ENCODE measurements at places on chromosomes 6 and 20.

DNA sequence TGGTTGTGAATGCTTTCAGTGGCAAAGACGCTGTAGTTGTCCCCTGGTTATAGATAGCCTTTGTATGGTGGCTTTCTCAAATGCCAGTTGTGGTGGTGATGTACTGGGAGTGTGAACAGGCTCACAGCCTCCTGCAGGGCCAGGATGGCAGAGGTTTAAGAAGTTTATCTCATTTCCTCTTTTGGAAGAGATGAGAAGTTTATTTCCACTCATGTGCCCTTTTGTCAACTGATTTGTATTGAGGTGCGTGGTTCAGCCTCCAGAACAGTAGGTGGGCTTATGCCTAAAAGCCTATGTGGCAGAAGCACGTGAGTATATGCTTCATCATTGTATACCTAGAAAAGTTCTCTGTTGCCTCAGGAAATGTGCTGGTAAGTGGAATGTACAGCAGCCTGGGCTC lies 13.7 kb upstream of the ZFP57 start:
- DNase-seq = no peak

DNA sequence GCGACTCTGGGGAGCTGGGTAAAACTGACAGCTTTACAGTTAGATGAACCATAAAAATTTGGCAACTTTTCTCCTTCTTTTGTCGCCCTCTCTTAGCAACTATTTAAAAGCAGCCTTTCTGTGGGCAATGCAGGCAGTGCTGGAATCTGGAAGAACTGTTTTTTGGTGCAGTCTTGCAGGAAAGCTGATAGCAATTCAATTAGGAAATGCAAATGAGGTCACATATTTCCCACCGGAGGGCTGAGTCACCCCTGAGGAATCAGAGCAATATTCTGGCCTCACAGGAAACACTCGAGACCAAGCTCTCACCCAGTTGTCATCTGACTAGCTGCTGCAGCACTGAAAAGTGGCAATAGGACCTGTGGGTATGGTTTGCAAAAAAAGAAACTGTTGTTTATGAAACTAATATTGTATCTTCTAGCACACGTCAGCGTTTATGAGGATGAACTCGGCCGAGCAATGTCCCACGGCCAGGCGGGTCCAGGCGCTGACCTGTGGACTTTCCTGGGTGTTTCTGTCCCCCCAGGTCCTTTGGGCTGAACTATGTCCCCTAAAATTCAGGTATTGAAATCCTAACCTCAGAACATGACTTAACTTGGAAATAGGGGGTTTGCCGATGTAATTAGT lies 312.3 kb downstream of the TAF4 start:
- DNase-seq = no peak

DNA sequence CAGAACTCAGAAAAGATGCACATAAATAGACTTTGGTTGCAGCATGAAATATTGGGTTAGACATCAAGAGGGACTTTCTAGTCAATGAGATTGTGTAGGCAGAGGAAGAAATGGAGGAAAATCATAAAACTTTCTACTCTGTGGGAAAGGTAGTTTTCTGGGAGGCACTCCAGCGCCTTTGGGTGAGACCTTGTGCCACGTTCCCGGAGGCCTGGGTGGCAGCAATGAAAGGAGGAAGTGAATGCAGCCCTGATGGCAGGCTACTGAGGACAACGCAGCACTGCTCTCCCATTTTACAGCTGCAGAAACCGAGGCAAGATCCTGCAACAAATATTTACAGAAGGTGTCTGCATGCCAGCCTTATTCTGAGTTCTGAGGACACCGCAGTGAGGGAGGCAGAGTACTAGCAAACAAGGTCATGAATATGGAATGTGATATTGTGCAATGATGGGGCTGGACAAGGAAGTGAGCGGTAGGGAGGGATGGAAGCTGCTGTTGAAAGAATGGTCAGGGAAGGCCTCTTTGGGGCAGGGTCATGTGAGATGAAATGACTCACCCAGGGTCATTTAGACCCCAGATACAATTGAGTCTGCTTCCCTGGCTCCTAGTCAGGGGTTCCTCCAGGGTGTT lies 159.1 kb downstream of the TFAP2C start:
- DNase-seq = no peak

GRCh38 chr20:22223236-22223635 lies 361.1 kb downstream of the FOXA2 start:
- DNase-seq = no peak

- no peak for DNase-seq
Observed at GRCh38 chr6:85775883-85776282, 133.2 kb upstream of the SYNCRIP start.

GRCh38 chr6:36125575-36125974 lies 4.7 kb upstream of the MAPK13 start:
- DNase-seq = no peak

GRCh38 chr20:31595654-31596411 lies 9.3 kb upstream of the ID1 start:
- no peak for DNase-seq

- no peak for DNase-seq
Observed at GRCh38 chr6:43089874-43090558, 13.9 kb downstream of the PTK7 start.

DNA sequence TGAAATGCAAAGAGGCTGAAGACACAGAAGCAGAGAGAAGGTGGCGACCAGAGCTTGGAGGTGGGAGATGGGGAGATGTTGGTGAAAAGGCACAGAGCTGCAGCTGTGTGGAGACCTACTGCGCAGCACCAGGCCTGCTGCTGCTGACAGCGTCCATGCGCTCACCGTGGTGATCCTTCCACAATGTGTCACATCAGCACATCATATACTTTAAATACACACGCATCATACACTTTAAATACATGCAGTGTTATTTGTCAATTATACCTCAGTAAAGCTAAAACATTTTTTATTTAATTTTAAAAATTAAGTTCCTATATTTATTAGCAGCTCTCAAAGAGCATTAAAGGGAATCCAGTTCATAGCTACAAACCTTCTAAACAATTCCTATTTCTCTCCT lies 200.9 kb downstream of the TTLL2 start:
- DNase-seq = no peak

GRCh38 chr20:7272512-7272911 lies 505.0 kb downstream of the BMP2 start:
- no peak for DNase-seq

DNA sequence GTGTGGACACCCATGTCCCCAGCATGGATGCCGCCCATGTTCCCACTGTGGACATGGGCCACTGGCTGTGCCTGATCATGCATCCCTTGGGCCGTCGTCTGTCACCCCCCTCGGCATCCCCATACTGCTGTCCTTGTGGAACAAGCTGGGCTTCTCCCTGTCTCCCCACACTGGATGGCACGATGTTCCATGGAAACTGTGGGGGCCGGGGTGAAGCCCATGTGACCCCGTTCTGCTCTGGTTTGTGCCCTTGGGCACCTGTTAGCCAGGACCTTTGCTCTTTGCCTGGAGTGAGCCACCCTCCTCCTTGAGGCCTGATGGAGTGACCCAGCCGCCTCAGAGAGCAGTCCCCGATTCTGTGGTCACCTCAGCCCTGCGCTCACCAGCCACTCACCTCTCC lies 7.6 kb upstream of the FRMD1 start:
- DNase-seq = no peak

GRCh38 chr6:111597291-111598086 lies 8.2 kb downstream of the TRAF3IP2 start:
- no peak for DNase-seq

DNA sequence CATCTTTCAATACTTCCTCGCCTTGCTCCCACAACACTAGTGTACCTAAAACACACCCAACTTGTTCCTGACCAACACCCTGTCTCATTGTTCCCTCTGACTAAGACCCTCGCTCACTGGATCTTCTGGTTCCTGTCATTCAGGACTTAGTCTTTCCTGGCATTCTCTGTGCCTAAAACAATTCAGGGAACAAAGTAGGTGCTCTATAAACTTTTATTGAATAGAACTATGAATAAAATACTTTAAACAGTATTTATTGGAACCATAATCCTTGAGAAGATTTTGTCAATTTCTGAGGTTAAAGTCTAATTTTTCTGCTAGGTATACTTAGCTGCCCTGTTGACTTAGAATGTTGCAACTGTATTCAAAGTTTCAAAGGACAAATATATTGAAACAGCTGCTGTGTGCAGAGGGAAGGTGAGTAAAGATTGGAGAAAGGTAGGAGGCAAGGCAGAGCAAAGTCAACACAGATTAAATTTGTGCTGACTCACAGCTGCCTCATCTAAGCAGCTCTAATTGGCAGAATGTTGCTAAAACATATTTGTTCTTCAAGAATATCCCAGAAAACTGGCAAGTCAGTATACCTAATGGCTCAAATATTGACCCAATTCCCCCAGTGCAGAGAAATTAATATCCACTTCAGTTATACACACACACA lies 37.6 kb downstream of the GSTA2 start:
- DNase-seq = no peak

DNA sequence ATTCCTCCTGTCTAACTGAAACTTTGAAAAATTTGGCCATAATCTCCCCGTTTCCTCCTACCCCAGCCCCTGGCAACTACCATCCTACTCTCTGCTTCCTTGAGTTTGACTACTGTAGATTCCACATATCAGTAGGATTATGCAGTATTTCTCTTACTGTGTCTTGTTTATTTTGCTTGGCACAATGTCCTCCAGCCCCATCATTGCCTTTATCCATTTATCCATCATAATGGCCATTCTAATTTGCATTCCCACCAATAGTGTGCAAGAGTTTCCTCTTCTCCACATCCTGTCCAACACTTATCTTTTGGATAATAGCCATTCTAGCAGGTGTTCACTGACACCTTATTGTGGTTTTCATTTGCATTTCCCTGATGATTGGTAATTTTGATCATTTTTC lies 202.3 kb downstream of the THBS2 start:
- DNase-seq = no peak

DNA sequence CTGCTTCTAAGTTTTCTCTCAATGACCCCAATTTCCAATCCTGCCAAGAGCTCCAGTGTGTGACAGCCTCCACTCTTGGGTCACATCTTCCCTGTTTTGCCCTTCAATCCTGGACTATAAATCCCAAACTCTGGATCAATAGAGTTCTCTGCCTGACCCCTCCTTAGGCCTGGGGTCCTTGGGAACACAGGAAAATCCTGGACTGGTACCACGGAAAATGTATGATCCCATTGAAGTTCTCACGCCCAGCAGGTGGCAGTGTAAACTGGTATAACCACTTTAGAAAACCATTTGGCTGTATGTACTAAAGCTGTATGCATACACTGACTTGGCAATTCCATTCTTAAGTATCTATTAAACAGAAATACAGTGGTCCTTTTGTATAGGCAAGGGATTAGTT lies 98.0 kb downstream of the SNAP25 start:
- DNase-seq = no peak

- no peak for DNase-seq
Observed at GRCh38 chr20:15772826-15773225, 800.4 kb downstream of the KIF16B start.

- no peak for DNase-seq
Observed at GRCh38 chr6:11089695-11090094, 3.9 kb upstream of the SMIM13 start.

DNA sequence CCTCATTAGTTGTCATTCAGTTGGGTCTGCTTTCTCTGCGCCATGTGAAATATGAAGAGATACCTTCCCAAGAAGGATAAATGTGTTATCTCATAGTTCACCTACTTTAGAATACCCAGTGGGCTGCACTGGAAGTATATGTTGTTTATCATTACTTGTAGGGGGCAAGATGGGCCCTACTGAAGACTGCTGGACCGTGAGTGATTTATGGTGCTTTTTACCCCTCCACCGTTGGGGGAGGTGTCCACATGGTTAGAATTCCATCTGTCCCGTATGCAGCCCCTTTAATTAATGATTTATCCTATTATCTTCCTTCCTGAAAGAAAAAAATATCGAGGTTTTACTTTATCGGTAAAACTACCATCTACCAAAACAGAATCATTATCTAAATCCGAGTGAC lies 97.0 kb downstream of the TSHZ2 start:
- no peak for DNase-seq

GRCh38 chr20:34578521-34578920 lies 20.0 kb downstream of the MAP1LC3A start:
- DNase-seq = no peak

DNA sequence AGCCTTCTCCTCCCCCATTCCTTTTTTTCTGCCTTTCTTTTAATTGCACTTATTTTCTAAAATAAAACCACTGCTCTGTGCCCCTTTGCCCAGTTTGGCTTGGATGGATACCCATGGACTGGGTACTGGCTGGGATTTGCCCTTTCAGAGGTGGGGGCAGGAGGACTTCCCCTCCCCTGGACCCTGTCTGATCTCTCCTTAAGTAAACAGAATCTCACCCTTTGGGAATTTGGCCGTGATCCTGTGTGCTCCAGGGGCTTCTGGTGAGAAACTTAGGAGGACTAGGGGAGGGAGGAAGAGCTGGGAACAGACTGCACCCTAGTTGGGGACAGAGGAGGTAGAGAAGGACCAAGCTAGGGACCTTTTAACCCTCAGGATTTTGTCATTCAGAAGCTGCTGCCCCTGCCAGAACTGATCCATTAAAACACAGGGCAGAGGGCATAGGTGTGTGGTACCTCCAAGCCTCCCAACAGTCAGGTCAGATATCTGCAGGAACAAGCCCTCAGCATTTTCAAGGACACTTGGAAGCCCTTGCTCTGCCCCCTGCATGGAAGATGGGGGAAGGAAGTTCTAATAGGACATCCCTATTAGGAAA lies 7.3 kb downstream of the FOXP4 start:
- DNase-seq = no peak

GRCh38 chr6:153781306-153781705 lies 257.7 kb upstream of the OPRM1 start:
- no peak for DNase-seq

- no peak for DNase-seq
Observed at GRCh38 chr20:41507436-41507835, 110.7 kb downstream of the CHD6 start.

DNA sequence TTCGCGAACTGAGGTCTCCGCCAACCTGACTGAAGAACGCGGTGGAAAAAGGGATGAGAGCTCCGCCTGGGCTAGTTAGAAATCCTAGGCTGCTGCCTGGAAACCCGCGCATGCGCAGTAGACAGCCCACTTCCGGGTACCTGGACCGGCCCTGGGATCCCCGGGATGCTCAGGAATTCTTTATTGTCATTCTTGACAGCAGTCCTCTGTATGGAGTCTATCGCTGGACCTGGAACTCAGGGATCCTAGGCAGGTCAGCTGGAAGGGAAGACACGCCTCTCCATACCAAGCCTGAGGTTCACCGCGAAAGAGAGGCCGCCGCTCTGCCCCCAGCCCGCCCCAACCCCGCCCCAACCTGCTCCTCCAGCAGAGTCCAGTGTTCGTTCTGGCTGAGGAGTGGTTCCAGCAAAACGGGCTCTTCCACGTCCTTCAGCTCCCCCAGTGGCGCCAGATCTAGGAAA lies 1379.2 kb upstream of the DEFB115 start:
- no peak for DNase-seq

Data from activated gamma-delta T cell (primary cell).